Prostate gland (tissue), 2 donors: ENCODE measurements at places on chromosomes 3 and 15. TPM values are rescaled to one million over a fixed set of nuclear protein-coding genes. Genes with fewer than 3 reads are reported as not detected.
A peak's percentile ranks its signal among the peaks of the same experiment; 100 is the strongest.

- H3K36me3 ChIP-seq = no peaks in the 10 kb centered on the region
- no peak for DNase-seq
- no peaks in the 10 kb centered on the region for H3K4me1 ChIP-seq
- no peak overlapping the region for H3K4me3 ChIP-seq
Observed at GRCh38 chr3:122377975-122378374, 5.1 kb downstream of the MIX23 start.

DNA sequence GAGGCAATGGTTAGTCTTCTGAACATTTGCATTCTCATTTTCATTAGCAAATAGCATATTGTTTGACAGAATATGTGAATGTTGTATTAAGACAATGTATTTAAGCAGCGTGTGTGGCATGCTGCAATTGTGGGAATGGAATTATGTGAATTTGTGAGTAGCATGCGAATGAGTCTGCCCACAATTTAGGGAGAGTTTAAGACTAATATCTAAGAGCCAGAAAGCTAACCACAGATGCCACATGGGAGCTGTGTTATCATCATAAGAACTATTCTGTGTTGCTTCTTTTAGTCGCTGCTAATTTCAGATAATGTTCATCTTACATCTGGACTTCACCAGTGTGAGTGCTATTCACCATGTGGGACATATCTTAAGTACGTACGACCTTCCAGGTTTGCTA is 494.5 kb downstream of the RBMS3 start:
- no peak overlapping the region for H3K27ac ChIP-seq
- no peak for DNase-seq
- H3K27me3 ChIP-seq = no peaks in the 10 kb centered on the region
- no peak overlapping the region for H3K4me3 ChIP-seq

GRCh38 chr15:70088455-70088854 is 9.3 kb downstream of the TLE3 start:
- H3K4me3 ChIP-seq = peak overlapping the region; percentile 2
- DNase-seq = no peak
- no peak overlapping the region for H3K27ac ChIP-seq
- no peaks in the 10 kb centered on the region for H3K36me3 ChIP-seq

DNA sequence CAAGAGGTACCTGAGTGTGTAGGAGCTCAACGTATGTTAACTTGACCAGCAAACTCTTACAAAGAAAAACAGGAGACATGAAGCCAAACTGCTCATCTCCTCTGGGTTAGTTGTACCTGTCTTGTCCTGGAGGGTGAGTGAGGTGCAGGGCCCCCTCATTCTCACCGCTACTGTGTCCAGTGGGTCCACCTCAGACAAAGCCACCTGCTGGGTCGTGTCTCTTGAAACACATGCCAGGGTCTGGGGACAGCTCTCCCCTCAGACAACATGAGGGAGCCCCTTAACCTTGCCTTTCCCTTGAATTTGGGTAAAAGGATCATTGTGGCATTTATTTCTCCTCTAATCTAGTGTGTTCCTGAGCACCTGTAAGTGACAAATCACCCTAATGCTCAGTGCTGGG is 185.6 kb downstream of the TLE3 start:
- H3K36me3 ChIP-seq = no peaks in the 10 kb centered on the region
- no peak overlapping the region for H3K4me3 ChIP-seq
- H3K27ac ChIP-seq = no peak overlapping the region
- H3K27me3 ChIP-seq = peaks cover 2% of the 10 kb centered on the region

Gene TMEM207
- total RNA-seq = not detected

Gene CLDN16
- total RNA-seq = not detected

Gene SEMA3G
- total RNA-seq = 7.6 TPM

Gene FRG2C
- total RNA-seq = not detected
